Dermis lymphatic vessel endothelial cell (primary cell): ENCODE measurements at places on chromosomes 12 and 14. TPM values are rescaled to one million over a fixed set of nuclear protein-coding genes. Genes with fewer than 3 reads are reported as not detected.

P2RX4 gene
- 59.6 and 103 TPM in 2 replicates for total RNA-seq

GLIPR1L2 gene
- total RNA-seq, result under 0.01 and 0.09 TPM in 2 replicates

JPH4 gene
- total RNA-seq, result under 0.01 TPM in 1 of 2 replicates, not detected in the other

HIF1A gene
- total RNA-seq, result 157 and 159 TPM in 2 replicates

TBX5 gene
- not detected in 2 replicates for total RNA-seq

NKX2-8 gene
- not detected in 2 replicates for total RNA-seq

GLT8D2 gene
- total RNA-seq, result 5.7 and 6.1 TPM in 2 replicates

MAP1LC3B2 gene
- 0.43 TPM in 2 replicates for total RNA-seq

AMDHD1 gene
- under 0.01 TPM in 1 of 2 replicates, not detected in the other for total RNA-seq

C12orf54 gene
- not detected in 2 replicates for total RNA-seq
